ENCODE measurements at places on chromosomes 5 and 9.

- no peak for DNase-seq
Measured at GRCh38 chr5:169803077-169803981, 166.3 kb downstream of the DOCK2 start.

GRCh38 chr9:80664327-80665210, 1024.8 kb downstream of the TLE1 start:
- DNase-seq, result no peak

GRCh38 chr5:60887746-60888145, 43.7 kb upstream of the ELOVL7 start:
- DNase-seq, result no peak

DNA sequence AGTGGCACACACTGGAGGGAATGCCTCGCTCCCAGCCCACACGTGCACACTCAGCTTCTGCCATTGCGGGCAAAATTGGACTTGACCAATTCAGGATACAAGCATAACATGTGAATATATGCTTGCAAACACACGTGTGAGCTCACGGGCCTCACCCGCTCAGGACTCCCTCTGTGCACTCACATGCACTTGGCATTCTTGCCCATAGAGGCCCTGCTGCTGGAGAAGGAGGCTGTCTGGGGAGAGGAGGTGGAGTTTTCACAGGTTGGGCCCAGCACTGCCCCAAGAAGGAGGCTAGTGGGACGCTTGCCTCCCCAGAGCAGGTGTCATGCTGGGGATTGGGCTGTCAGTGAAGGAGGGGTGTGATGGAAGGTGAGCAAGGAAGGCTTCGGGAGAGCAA, 1.7 kb downstream of the MYMK start:
- DNase-seq, result no peak

DNA sequence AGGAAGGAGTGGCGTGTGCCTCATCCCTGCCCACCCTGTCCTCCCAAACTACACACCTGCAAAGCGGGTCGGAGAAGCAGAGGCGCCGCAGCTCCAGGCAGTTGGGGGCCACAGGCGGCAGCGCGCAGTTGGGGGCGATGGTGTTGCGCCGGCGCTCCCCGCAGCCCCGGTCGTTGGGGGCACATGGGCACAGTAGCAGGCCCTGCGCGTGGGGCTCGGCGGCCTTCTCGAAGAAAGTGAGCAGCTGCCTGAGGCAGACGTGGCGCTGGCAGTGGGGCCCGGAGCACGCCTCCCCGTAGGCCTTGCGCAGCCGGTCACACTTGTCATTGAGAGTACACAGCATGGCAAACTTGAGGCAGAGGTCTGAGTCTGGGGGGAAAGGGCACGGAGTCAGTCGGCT, 16.8 kb downstream of the GFRA3 start:
- DNase-seq, result no peak

DNA sequence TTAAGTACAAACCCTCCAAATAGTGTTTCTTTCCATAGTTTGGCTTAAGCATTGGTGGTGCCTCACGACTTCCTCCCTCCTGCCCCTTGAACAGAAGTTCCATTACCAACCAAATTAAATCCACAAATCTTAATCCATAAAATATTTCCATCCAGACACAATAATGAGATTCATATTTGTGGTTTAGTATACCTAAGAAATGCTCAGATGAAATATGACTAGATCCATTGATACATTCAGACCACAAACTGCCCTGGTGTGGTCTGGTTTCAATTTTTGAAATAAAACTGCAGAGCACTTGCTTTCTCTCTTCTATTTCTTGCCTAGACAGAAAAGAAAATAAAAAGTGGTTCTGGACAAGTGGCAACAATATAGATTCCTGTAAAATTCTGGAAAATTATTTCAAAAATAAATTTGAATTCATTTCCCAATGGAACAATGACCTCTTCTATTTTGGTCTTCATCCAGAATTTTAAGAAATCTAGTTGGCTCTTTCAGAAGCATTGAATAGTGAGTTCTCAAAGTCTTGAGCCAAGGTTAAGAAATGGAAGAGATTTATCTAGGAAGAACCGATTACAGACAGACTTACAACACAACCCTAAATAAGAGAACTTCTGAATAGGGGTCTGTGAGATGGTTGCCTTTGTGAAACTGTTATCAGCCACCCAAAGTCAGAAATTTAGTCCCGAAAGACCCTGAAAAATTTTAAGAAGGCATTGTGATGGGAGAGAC, 14.0 kb downstream of the TNC start:
- DNase-seq, result no peak

DNA sequence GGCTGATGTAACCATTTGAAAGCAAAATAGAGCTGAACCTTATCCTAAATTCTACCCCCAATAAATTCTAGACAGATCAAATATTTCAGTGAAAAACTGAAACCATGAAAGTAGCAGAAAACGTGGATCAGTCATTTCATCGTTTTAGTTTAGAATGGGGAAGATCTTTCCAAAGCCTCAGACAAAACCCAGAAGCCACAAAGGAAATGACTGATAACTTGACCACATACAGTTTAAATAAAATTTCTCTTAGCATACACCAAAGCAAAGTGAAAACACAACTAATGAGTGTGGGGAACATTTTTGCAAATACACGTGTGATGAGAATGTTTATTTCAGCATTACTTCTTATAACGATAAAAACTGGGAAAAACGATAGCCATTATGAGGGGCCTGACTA, 284.8 kb downstream of the ADGRV1 start:
- no peak for DNase-seq

- DNase-seq, result no peak
Measured at GRCh38 chr5:14849516-14850294, 21.9 kb downstream of the ANKH start.

DNA sequence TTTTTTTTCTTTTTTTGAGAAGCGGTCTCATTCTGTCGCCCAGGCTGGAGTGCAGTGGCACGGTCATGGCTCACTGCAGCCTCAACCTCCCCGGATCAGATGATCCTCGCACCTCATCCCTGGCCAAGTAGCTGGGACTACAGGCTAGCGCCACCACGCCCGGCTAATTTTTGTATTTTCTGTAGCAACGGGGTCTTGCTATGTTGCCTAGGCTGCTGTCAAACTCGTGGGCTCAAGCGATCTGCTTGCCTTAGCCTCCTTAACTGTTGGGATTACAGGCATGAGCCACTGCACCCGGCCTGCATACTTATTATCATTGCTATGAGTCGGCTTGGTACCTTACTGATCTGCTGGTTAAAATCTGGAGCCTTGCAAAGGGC, 790 bp upstream of the IARS1 start:
- DNase-seq, result no peak

DNA sequence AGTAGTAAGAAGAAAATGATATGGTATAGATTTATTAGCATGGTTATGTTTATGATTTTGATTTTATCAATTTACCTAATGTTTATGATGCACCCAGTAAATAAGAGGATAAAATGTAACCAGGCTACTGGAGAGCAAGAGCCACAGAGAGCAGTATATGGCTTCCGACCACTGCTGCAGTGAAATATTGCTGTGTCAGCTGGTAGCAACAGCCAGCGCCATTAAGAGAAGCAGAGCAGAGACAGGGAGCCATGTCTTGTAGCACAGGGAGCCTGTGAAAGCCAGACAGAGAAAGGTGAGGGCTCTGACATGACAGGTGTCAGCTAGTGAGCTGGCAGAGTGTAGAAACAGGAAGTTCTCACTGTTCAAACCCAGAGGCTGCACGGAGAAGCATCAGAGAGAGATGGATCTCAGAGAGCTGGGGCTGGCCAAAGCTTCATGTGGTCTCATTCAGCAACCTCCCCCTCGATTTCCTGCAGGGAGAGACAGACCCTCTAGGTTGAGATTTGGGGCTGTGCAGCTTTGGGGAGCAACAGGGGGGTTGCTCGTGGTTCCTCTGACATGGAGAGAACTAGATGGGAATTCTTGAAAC, 202.1 kb downstream of the MED10 start:
- DNase-seq, result no peak

Data from activated gamma-delta T cell treated with anti-CD3 and anti-CD28 coated beads, Interleukin-2, amount 50 U/mL, for 16 hours (primary cell).